ENCODE measurements at places on chromosomes 6 and 20.
A peak's percentile ranks its signal among the peaks of the same experiment; 100 is the strongest.

GRCh38 chr6:56529594-56530191 lies 113.0 kb downstream of the DST start:
- no peak for DNase-seq

- peak; percentile 24 for DNase-seq
These were observed 59.1 kb upstream of the SUPT3H start for GRCh38 chr6:45436544-45437438.

- DNase-seq: no peak
These were observed 21.9 kb downstream of the SIRPD start for GRCh38 chr20:1535420-1536175.

DNA sequence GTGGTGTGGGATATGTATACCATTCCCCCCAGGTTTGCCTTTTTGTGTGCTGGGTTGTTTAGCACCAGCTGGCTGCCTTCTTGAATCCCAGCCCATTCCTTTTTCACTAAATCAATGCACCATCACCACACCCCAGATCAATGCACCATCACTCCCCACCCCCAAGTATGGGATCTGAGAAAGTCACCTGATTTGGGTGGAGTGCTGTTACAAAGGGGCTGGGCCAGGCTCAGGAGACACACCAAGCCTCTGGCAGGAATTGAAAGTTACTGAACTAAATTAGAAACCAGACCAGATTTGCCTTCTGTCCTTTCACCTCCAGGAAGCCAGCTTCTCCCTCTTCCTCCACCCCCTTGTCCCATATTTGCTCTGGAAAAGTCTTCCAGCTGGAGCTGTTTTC lies 19.6 kb upstream of the PKHD1 start:
- DNase-seq: no peak

DNA sequence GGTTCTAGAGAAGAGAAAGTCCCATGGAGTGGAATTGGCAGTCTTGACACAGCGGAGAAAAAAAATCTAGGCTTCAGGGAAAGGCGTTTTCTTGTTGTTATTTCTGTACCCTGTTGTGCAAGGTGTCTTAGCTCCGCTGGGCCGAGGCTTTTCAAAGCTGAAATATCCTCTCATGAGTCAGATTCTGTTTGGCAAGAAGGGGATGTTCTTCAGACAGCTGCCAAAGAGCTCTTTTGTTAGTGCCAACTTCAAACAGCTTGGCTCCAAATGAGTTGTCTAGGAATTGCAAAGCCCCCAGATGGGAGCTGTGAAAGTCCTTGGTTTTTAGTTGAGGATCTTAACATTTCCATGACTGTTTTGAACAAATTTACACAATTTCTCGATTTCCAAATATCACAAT lies 45.6 kb downstream of the LRRN4 start:
- DNase-seq: no peak

GRCh38 chr20:25212242-25212641 lies 16.7 kb downstream of the ENTPD6 start:
- no peak for DNase-seq

Data from activated naive CD4-positive, alpha-beta T cell treated with anti-CD3 and anti-CD28 coated beads, Interleukin-2, amount 10 ng/mL, durations not matched to agents 7 days and 5 days (primary cell).